ENCODE measurements at places on chromosomes 16 and 17. TPM values are rescaled to one million over a fixed set of nuclear protein-coding genes. Genes with fewer than 3 reads are reported as not detected.

Gene ZNF385C
- not detected for total RNA-seq

GRCh38 chr16:50526796-50527195 is 21.4 kb upstream of the NKD1 start:
- DNase-seq = no peak

DNA sequence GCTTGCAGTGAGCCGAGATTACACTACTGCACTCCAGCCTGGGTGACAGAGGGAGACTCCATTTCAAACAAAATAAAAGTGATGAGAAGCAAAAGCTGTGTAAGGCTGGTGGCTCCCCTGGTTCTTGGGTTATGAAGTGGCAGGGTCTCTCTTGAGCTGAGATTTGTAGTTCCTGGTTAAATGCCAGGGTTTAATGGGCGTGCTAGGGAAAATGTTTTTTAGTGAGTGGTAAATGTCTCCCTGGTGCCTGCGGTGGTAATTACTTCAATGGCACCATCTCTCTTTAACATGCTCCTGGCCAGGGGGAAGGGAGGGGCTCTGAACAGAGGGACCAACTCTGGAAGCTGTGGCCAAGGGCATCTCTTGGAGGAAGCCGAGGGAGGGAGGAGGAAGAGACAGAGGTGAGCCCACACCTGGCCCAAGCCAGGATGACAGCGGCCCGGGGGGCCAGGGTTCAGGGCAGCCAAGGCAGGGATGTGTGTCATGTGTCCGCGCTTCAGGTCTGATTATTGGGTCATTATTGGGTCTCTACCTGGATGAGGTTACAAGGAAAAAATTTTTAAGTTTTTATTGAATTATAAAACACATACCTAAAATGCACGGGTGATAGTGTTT is 17.8 kb upstream of the RPL38 start:
- DNase-seq = no peak

DNA sequence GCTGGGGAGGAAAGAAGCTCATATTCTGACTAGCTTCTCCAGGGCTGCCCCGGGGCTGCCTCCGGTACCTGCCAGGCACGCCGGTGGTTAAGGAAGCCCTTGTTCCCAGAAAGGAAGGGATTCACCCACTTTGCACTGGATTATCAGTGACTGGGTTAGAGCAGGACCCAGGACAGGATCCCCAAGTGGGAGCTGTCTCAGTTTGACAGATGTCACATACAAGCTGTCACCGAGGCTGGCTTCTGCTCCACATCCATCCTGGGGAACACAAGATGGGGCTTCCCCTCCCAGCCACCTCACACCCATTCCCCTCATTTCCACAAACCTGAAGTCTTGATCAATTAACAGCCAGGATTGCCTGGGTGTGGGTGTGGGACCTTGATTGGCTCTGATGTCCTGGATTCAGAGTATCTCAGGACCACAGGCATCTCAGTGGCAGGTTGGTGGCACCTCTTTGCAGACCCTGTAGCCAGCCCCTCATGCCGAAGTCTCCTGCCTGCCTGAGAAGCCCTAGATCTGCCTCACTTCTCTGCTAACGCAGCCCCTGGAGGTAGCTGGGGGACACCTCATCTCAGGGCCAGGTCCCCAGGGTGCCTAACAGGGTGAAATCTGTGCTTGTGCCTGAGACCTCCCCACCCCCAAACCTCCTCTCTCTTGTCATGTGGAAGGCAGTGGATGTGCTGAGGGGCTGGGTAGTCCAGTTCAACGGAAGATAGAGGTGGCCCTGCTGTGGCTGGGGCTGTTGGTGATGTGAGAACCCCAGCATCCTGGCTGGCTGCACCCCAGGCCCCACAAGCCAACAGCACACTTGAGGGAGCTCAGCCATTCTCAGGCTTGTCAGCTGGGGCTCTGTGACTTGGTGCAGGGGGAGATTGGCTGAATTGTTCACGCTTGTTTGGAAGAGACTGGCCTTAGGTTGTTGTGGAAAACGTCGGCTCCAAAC is 1.4 kb downstream of the CACNG5 start:
- DNase-seq = no peak

DNA sequence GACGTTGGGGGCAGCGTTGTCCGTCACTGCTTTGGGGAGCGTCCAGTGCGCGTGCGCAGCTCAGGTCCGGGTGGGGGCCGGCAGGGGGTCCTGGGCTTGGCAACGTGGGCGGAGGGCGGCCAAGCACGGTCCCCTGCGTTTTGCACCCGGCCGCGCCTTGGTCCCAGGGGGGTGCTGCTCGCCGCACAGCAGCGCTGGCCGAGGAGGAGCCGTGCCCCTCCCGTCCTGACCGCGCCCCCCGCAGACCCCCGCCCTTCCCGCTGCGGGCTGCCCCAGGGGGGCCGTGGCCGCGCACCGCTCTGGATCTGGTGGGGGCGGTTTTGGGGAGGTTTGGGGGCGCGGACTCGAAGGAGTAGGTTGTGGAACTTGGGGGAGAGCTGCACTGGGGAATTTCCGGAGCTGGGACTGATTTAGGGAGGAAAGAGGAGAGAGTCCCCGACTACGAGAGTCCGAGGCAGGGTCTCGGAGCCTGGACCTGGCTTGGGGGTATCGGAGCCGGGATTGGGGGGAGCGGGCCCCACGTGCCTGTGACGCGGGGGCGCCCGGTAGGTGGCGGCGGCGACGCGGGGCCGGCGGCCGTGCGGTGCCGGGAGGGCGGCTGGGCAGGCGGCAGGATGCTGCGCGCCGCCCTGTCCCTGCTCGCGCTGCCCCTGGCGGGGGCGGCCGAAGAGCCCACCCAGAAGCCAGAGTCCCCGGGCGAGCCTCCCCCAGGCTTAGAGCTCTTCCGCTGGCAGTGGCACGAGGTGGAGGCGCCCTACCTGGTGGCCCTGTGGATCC is at the start of gene SLC9A5:
Gene SLC9A5 (plus strand): TSS at position 579 of the 777 bp plus-strand sequence. CDS start 36 bp downstream, at position 615.
- no peak for DNase-seq

- no peak for DNase-seq
Measured at GRCh38 chr17:73956169-73956568, 247.3 kb upstream of the RPL38 start.

- no peak for DNase-seq
Measured at GRCh38 chr16:73183611-73184092, 135.7 kb upstream of the ZFHX3 start.

Gene TMEM235
- not detected for total RNA-seq
